ENCODE measurements at places on chromosomes 12 and 14.

- no peak for DNase-seq
Observed at GRCh38 chr12:6849976-6850560, 1.0 kb downstream of the CDCA3 start.

- DNase-seq = no peak
Observed at GRCh38 chr12:69064734-69065443, 131.9 kb upstream of the CPM start.

DNA sequence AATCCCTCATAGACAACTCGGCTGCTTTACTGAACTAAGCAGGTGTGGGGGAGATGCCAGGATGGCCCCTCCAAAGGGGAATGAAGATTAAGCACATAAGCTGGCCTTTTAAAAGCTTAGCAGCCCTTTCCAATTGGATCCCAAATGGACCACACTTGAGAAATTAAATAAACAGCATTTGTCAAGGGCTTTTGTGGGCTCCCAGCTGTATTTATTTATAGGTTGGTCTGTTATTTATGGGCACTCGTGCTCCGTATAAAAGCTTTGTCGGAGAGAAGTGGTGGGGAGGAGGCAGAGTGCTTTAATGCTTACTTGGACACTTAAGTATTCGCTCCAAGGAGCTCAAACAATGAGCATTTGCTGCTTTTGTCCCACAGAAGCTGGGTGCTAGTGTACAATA lies 580.2 kb downstream of the MED13L start:
- no peak for DNase-seq

DNA sequence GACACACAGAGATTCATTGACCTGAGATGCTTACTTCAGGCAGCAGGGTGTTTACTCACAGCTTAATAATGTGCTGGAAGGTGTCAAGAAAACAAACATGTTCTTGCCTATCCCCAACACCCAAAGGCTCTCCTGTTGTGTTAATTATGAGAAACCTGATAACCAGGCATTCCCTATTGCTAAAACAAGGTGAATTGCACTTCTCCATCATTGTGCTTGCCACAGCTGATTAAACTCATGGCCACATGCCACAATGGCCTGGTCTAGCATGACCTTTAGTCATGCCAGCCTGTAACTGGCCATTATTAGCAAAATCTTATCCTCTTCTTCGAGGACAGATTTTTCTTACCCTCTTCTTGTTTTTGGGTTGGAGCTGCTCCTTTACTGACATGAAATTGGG lies 21.4 kb downstream of the SMOC1 start:
- DNase-seq = no peak

- DNase-seq = no peak
Observed at GRCh38 chr12:75725521-75726111, 214.2 kb upstream of the KRR1 start.

DNA sequence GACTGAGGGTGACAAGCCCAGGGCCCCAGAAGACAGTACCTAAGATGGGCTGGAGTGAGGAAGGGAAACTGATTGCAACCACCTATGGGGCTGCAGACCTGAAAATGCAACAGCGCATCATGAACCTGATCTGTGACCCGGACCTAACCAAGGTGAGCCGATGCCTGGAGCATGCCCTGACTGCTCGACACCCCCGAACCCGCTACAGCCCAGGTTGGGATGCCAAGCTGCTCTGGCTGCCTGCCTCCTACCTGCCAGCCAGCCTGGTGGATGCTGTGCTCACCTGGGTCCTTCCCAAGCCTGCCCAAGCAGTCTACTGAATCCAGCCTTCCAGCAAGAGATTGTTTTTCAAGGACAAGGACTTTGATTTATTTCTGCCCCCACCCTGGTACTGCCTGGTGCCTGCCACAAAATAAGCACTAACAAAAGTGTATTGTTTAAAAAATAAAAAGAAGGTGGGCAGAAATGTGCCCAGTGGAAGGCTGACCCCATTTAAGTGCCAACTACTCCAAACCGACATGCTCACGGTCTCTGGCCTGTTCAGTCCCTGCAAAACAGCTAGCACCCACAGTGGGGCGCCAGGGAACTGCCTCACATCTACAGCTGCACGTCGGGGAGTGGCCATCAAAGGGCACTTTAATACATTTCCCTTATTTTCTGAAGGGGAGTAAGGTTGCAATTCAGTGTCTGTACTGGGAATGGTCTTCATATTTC lies 4.2 kb downstream of the RDH5 start:
- peak; percentile 73 for DNase-seq

GRCh38 chr12:91897025-91897515 lies 248.6 kb downstream of the BTG1 start:
- no peak for DNase-seq

GRCh38 chr14:73223049-73223448 lies 14.3 kb upstream of the PAPLN start:
- no peak for DNase-seq

GRCh38 chr12:92739113-92739512 lies 36.3 kb downstream of the PLEKHG7 start:
- no peak for DNase-seq

DNA sequence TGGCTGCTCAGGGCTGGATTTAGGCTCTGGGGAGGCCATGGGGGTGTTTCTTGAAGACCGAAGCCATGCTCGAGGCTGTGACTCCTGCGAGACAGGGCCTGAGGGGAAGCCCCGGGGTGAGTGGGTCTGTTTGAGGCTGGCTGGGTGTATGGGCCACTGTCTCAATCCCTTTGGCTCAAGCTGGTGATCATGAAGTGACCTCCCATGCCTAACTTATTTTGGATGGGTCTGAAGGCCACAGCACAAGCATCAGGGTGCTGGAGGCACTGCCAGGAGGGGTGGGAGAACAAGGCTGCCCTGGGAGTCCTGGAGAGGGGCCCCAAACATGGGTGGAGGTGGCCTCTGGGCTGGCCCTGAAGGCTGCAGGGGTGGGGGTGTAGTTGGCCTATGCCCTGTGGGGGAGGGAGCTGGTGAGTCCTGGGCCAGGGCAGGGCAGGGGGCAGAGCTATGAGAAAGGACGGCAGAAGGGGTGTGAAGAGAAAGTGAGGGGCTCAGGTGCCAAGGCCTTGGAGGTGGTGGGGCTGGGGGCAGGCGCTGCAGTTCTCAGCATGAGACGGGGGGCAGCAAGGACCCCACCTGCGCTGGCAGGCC lies 100.9 kb downstream of the KIF26A start:
- DNase-seq = no peak

- no peak for DNase-seq
Observed at GRCh38 chr14:32304296-32304695, 24.8 kb upstream of the AKAP6 start.

DNA sequence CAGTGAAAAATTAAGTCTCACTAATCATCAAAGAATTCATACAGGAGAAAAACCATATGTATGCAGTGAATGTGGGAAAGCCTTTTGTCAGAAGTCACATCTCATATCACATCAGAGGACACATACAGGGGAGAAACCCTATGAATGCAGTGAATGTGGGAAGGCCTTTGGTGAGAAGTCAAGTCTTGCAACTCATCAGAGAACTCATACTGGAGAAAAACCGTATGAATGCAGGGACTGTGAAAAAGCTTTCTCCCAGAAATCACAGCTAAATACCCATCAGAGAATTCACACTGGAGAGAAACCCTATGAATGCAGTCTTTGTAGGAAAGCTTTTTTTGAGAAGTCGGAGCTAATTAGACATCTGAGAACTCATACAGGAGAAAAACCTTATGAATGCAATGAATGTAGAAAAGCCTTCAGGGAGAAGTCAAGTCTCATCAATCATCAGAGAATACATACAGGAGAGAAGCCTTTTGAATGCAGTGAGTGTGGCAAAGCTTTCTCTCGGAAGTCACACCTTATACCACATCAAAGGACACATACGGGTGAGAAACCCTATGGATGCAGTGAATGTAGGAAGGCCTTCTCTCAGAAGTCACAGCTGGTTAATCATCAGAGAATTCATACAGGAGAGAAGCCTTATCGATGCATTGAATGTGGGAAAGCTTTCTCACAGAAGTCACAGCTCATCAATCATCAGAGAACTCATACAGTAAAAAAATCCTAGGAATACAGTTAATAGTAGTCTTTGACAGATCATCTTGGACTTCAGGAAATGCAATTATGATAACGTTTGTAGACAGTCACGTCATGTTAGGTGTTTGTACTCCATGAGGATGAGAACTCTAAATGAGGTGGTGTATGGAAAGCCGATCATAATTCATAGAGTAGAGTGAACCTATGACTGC lies 21.1 kb downstream of the ZNF84 start:
- no peak for DNase-seq

GRCh38 chr12:109900752-109901580 lies 892 bp downstream of the TCHP start:
- DNase-seq = no peak

DNA sequence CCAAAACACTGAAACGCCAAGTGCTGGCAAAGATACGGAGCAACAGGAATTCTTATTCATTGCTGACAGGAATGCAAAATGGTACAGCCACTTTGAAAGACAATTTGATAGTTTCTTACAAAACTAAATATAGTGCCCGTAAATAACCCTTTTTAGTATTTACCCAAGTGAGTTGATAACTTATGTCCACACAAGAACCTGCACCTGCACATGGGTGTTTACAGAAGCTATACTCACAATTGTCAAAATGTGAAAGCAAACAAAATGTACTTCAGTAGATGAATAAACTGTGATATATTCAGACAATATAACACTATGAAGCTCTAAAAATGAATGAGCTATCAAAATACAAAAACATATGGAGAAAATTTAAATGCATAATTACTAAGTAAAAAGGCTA lies 86.6 kb downstream of the ATXN7L3B start:
- DNase-seq = no peak

- DNase-seq = no peak
Observed at GRCh38 chr14:20093442-20093841, 17.1 kb upstream of the OR4K17 start.

DNA sequence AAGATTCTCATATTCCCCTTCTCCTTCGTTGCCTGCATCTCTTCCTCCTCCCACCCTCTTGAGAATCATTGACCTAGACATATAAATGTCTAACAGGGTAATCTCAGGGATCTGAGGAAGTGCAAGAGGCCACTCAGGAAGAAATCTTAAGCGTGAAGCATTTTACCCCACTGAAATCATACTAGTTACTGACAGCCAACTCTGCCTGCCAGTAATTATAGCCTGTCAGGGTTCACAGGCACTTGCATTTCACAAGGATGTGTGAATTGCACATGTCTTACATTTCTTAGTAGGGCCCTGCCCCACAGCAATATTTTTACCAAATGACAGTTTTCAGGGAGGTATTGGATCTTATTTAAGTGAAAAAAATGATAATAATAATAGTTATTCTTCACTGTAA lies 127.2 kb downstream of the SLC15A5 start:
- no peak for DNase-seq

- no peak for DNase-seq
Observed at GRCh38 chr12:129276361-129277060, 423.2 kb downstream of the GLT1D1 start.

- DNase-seq = no peak
Observed at GRCh38 chr12:52913431-52913821, 8.6 kb upstream of the KRT8 start.

- no peak for DNase-seq
Observed at GRCh38 chr12:31526158-31526546, 64.8 kb downstream of the DENND5B start.

- no peak for DNase-seq
Observed at GRCh38 chr14:71891185-71891584, 41.0 kb upstream of the RGS6 start.

DNA sequence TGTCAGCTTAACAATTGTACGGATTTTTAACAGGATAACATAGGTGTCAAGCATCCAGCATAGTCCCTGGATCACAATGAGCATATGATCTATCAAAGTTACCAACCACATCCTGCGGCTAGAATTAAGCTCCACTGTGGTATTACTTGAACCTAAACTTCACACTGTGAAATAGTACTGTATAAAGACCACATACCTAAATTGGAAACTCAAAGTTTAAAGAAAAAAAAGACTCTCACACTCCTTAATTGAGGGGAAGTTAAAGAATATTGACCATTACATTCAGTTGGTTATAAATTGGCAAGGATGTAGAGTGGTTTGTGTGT lies 133.0 kb upstream of the PZP start:
- no peak for DNase-seq
